ENCODE measurements at places on chromosomes 11 and 22. TPM values are rescaled to one million over a fixed set of nuclear protein-coding genes. Genes with fewer than 3 reads are reported as not detected.

PHLDA2 gene
- 2.5 TPM for total RNA-seq

- no peak overlapping the region for H3K27ac ChIP-seq
- no peaks in the 10 kb centered on the region for H3K36me3 ChIP-seq
- peaks cover 13% of the 10 kb centered on the region for H3K4me1 ChIP-seq
- no peaks in the 10 kb centered on the region for H3K27me3 ChIP-seq
- H3K4me3 ChIP-seq, result no peak overlapping the region
Observed at GRCh38 chr11:57562596-57562995, 4.9 kb downstream of the UBE2L6 start.

GRCh38 chr11:123449436-123449835 lies 19.4 kb downstream of the GRAMD1B start:
- peaks cover 76% of the 10 kb centered on the region for H3K4me1 ChIP-seq
- H3K27ac ChIP-seq, result peak overlapping the region; percentile 83
- no peak for DNase-seq
- H3K4me3 ChIP-seq, result no peak overlapping the region
- no peaks in the 10 kb centered on the region for H3K27me3 ChIP-seq
- no peaks in the 10 kb centered on the region for H3K36me3 ChIP-seq

DNA sequence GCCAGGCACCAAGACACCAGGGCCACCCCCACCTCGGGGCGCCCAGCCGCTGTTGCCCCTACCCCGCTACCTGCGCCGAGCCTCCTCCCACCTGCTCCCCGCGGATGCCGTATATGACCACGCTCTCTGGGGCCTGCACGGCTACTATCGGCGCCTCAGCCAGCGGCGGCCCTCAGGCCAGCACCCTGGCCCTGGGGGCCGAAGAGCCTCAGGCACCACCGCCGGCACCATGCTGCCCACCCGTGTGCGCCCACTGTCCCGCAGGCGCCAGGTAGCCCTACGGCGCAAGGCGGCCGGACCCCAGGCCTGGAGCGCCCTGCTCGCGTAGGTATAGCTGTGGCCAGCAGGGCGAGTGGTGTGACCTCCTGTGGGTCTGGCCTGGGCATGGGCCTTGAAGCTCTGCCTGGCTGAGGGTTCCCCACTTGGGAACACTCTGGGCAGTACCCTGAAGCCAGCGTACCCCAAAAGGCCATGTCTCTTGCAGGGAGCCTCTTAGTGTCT lies 14.8 kb upstream of the MDK start:
- no peaks in the 10 kb centered on the region for H3K27me3 ChIP-seq
- H3K4me1 ChIP-seq, result peaks cover 16% of the 10 kb centered on the region
- H3K27ac ChIP-seq, result no peak overlapping the region
- no peak overlapping the region for H3K4me3 ChIP-seq

- H3K27me3 ChIP-seq, result no peaks in the 10 kb centered on the region
- H3K27ac ChIP-seq, result no peak overlapping the region
- no peak overlapping the region for H3K4me3 ChIP-seq
- no peak for DNase-seq
- no peaks in the 10 kb centered on the region for H3K36me3 ChIP-seq
Observed at GRCh38 chr11:69613594-69613993, 27.4 kb upstream of the CCND1 start.

SAC3D1 gene
- total RNA-seq, result 23.6 TPM

Measured in adrenal gland (tissue), 19 donors.